NCI-H187 (cell line): ENCODE measurements at places on chromosomes 1 and 21.

DNA sequence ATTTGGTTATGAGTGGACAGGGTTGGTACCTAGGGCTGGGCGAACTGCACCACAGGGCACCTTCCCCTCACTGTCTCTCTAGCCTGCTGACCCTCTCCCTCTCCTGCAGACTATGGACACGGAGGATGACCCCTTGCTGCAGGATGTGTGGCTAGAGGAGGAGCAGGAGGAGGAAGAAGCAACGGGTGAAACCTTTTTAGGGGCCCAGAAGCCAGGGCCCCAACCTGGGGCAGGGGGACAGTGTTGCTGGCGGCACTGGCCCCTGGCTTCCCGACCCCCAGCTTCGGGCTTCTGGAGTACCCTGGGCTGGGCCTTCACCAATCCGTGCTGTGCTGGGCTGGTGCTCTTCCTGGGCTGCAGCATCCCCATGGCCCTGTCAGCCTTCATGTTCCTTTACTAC is 21.9 kb downstream of the DISP3 start:
- no peak for DNase-seq

GRCh38 chr1:248404024-248404423 is 1.2 kb downstream of the OR2T1 start:
- DNase-seq: no peak

- DNase-seq: no peak
Observed at GRCh38 chr1:111937147-111937725, 52.2 kb downstream of the KCND3 start.

- DNase-seq: peak; percentile 94
Observed at GRCh38 chr1:23562137-23562876, 3.0 kb upstream of the ID3 start.

- no peak for DNase-seq
Observed at GRCh38 chr1:234922987-234923386, 205.7 kb downstream of the TOMM20 start.

DNA sequence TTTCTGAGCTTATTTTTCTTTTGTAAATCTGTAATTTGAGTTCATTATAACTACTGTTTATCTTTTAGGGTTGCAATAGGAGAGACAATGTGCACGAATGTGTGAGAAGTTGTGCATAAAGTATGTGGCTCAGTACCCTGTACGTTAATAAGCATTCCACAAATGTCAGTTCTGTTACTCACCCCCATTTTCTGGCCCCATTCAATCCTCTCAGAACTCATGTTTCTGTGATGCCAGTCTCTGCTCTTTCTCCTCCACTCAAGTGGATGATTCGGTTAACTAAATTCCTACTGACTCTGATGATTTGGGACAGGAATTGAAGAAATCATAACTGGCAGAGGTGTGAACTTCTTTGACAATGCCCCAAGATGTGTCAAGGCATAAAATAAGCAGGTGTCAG is 10.2 kb upstream of the DMRTB1 start:
- no peak for DNase-seq

DNA sequence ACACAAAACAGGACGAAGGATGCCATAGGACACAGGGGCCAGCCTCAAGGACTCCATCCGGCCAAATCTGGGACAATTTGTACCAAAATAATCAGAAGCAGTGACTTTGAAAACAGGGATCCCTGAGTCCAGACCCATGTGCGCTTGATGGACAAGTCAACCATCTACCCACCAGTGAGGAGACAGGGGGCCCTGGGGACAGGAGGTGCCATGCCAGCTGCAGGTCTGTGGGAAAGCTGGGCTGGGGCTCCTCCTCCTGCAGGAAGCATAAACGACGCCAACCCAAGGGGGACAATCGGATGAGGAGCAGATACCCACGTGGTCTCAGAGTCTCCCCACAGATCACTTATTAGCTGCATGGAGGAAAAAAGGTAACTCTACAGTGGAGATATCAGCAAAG is 50.6 kb downstream of the NPHP4 start:
- DNase-seq: no peak

DNA sequence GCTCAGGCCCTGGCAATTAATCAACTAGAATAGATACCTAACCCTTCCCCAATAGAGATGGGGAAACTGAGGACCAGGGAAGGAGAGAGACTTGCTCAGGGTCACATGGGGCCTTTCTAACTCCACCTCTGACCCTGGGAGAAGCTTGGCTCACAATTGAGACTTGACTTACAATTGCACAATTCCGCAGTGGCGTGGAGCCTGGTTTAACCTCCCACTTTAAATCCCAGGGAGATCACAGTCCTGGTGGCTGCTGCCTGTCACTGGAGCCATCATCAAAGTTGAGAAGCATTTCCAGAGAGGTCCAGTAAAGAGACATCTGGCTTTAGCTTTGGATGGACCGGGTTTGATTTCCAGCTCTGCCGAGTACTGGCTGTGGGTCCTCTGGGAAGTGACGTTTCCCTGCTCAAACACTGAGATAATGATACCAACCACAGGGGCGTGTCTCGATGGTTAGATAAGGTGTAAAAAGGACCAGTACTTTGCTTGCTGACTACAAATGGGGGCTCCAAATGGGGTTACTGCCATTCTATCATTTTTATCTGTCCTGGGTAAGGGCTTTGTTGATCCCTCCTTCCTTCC is 39.3 kb downstream of the TRIM62 start:
- no peak for DNase-seq

DNA sequence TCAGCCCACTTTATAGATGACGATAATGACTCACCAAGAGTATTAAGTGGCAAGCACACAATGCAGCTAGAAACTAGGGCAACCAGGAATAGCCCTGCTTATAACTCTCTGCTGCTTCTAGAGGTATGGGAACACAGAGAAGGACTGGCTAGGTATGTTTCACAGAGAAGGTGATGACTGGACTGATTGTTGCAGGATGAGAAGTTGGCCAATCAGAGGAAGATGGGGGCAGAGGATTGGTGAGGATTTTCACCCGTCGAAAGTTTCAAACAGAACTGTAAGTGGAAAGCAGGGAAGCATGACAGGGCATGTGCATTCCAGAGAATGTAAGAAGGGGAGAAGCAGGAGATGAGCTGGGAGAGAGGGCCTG is 222.4 kb upstream of the JUN start:
- no peak for DNase-seq

DNA sequence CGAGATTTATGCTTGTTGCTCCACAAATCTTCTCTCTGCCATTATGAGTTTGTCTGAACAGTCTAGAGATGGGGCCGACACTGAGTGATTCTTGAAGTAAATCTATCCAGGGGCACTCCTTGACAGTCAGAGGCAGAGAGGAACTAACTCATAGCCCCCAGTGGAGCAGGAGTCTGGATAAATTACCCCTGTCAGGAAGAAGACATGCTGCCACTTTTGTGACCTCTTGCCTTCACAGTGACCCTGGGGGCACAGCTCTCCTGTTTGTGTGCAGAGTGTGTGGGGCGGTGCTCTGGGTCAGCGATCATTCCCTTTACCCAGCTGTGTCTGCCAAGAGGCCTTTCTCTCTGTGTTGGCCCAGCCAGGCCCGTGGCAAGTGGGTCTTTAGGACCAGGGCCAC is 29.5 kb downstream of the PEX14 start:
- no peak for DNase-seq

DNA sequence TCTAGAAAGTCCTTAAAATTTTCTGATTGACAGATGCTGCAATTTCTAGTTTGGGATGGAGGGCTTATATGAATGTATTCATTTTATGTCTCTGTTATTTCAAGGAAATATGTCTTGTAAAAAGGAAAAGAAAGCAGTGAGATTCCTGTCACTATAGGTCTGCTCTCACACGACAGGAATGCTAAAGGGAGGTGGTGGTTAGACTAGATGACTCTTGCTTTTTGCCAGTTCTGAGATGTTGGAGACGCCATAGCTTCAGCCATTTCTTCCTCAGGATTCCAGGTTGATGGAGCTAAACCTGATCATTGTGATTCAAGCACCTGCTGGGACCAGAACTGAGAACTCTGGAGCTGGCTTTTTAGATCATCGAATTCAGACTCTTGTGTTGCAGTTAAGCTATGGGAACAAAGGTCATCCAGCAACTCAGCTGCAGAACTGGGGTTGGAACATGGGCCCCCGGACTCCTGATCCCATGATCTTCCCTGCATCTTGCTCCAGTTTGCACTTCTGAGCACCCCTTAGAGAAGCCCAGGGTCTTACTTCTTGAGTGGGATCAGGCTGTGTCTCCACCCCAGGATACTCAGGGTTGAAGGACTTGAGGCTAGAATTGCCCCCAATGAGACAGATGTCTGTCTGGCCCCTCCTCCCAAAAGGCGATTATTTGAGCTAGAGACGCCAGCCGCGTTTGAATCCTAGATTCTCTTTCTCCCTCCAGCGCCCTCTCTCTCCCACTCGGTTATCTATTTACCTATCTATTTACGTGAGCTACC is 46.7 kb upstream of the FOXO6 start:
- no peak for DNase-seq

- no peak for DNase-seq
Observed at GRCh38 chr1:228900099-228900885, 165.0 kb downstream of the RHOU start.

- no peak for DNase-seq
Observed at GRCh38 chr1:57012315-57012714, 46.5 kb upstream of the C8B start.

- DNase-seq: no peak
Observed at GRCh38 chr1:73310797-73311381, 887.1 kb downstream of the LRRIQ3 start.

- no peak for DNase-seq
Observed at GRCh38 chr1:115714572-115715141, 53.9 kb downstream of the CASQ2 start.

- no peak for DNase-seq
Observed at GRCh38 chr1:110525249-110525595, 6.2 kb upstream of the KCNA10 start.

GRCh38 chr1:100325415-100326324 is 26.6 kb upstream of the CDC14A start:
- no peak for DNase-seq

DNA sequence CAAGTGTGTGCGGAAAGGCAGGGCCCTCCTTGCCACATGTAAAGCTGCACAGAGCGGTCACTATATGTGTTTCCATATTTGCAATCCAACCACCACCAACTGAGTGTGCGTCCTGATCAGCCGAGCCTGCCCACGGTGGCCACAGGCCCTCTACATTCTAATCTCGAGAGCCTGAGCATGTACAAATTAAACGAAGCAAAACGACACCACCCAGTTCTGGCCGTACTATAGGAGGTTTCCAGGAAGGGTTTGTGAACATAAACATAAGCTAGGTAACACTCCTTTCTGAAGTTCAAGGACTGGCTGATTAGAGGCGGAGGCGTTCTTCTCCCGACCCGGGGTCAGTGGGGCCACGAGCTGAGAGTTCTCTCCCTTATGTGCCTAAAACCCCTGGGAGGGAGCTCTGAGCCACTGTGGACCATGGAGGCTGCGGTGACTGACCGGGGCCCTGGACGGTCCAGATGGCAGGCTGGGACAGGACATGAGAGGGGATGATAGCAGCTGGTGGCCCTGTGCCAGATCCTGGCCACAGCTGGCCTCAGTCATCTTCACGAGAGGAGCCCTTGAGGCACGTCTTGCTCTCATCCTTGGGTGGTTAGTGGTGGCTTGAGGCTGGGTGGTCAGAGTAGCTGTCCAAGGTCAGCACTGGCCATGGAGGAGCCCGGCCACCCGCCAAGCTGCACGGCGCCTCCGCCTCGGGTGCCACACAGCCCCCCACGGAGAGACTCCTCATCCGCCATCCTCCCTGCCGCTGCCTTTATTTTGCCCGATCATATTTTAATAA is 39.1 kb upstream of the TRAPPC10 start:
- DNase-seq: no peak

GRCh38 chr21:32181457-32181856 is 97.4 kb downstream of the MIS18A start:
- DNase-seq: no peak

DNA sequence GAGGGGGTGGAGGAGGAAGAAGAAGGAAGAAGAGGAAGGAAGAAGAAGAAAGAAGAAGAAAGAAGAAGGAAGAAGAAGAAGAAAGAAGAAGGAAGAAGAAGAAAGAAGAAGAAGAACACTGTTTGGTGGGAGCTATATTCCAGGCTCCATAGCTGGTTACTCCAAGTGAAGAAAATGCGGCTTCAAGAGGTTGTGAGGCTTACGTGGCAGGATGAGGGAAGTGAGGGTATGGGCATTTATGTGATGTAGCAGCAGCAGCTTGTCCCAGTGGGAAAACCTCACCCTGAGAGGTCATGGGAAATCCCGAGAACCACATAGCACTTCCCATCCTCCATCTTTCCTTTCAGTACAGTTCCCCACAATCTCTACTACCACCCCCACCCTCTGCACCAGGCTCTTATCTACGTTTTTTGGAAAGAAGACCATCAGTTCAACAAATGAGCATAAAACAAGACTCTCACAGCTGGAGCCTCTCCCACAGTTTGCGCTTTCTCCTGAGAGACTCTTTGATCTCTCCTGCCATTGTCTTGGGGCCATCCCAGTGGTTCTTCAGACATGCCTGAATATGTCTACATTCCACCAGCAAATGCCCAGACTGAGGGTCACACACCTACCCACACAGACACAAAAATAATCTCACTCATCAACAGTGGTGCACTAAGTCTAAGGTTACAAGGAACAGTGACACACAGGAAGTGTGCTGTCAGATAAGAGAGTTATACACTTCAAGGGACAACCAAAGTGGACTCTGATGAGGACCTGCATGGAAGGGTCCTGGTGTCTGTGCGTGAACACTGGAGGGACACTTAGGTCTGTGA is 77.9 kb upstream of the KCNJ15 start:
- no peak for DNase-seq

DNA sequence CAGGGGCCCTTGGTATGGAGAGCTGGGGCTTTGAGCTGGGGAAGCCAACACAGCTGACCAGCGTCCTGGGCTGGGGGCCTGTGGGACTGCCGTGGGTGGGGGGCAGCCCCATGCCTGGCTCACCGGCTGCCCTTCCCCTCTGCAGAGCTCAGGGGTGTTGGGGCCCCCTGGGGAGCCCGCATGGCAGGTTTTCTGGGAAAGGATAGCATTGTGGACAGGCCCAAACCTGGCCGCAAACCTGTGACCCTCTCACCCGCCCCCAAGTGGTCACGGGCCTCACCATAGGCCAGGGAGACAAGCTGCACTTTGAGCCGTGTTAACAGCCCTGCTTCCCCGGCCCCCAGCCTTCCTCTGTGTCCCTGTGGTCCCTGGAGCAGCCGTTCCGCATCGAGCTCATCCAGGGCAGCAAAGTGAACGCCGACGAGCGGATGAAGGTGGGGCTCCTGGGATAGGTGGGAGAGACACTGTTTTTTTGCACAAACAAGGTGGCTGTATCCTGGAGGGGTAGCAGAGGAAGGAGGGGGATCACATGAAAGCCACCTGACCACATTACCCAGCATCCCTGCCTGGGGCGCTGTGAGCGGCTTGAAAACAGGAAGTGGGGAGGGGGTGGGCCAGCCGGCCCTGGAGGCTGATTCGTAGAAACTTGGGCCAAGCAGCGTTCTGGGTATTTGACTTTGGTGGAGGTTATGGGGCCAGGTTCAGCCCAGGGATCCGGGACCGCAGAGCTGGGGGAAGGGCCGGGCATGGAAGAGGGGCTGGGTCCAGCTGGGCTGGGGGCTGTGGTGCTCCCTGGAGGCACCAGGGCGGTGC is 65.9 kb downstream of the PIK3CD start:
- no peak for DNase-seq

- DNase-seq: no peak
Observed at GRCh38 chr1:31857863-31858262, 42.0 kb upstream of the SPOCD1 start.
